ENCODE measurements at places on chromosomes 2 and 18.

GRCh38 chr2:155708071-155708470 is 624.5 kb downstream of the NR4A2 start:
- no peak for DNase-seq

DNA sequence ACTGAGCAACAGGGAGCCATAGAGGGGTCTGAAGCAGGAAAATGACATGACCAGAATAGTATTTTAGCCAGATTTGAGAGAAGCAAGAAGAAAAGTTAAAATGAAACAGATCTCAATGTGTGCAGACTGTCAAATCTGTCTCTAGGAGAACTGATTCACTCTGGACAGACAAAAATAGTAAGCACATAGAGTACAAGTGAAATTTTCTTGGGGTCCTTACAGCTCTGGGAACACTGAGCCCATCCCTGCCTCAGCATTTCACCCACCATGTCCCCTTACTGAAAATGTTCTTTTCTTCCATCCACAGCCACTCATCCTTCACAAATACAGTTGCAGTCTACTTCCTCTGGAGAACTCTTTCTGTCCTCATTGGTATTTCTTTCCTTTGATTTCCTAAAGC is 359.2 kb downstream of the MTX2 start:
- no peak for DNase-seq

GRCh38 chr18:55120896-55121295 is 161.6 kb upstream of the CCDC68 start:
- DNase-seq = no peak

DNA sequence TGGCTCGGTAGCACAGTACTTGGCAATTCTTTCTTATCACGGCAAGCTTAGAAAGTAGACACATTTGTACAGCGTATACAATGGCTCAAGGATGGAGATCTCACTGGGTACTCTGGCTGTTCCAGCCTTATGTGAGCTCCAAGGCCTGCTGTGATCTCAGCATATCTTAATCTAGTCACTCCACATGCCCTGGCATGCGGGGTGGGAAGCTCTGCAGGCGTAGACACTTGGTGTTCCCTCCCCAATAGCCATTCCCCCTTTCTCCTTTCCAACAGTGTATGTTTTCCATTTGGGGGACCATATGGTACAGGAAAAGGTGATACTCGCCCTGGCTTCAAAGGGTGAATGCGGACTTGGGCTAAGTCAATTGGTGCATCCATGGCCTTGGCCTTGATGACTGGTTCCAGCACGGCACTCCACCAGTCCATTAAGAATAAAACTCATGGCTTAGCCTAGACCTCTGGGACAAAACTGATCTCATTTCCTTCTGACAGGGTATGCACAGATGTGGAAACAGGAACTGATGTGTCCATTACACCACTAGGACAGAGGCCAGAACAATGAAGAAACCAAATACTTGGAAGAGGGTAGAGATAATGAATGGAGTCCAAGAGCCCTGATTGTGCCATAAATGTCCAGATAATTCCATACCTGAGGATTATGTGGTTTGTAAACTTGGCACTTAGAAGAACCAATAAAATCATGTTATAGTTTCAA is 28.4 kb downstream of the TGIF1 start:
- no peak for DNase-seq

- DNase-seq = no peak
Measured at GRCh38 chr2:217484046-217484445, 518.7 kb downstream of the TNS1 start.

DNA sequence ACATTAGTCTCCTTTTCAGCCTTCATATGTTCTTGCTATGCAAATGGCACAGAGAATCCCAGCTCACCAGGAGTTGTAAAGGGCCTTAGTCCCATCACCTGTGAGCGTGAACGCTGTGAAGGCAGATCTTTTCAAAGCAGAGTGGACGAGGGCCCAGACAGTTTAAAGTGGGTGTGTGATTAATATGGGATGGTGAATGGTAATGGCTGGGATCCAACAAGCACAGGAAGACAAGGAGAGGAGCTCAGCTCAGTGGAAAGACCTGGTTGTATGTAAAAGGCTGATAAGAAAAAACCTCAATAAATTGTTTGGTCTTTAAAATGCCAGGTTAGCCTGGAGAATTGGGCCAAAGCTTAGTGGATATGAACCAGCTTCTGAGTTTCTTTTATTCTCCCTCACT is 326.2 kb downstream of the NYAP2 start:
- DNase-seq = no peak

DNA sequence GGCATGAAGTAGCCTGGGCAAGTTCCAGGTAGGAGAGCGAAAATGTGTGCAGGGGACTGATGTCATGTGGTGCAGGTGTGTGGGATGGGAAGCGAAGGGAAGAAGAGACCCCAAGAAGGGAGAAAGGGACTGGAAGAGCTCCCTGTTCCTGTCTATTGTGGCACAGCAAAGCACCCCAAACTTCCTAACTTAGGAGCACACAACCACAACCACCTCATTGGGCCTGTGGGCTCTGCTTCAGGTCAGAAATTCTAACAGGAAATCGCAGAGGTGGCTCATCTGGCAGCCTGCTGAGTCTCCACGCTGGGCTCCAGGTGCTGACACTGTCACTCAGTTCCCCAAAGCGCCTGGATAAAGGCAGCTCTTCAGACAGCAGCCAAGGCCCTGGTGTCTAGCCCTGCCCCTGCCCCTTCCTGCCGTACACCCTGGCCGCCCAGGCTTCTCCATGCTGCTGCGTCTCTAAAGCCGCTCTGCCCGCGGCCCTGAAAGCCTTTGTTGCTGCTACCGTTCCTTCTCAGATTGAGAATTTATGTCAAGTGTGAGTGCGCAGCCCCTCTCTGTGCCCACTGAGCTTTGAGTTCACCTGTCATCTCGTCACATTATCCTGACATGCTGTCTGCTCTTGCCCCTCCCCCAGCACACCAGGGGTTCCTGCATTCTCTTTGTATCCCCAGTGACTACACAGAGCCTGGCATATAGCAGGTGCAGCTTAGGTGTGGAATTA is 140.2 kb upstream of the BCL2L11 start:
- DNase-seq = no peak

GRCh38 chr2:238498691-238499295 is 72.1 kb downstream of the ASB1 start:
- DNase-seq = no peak

DNA sequence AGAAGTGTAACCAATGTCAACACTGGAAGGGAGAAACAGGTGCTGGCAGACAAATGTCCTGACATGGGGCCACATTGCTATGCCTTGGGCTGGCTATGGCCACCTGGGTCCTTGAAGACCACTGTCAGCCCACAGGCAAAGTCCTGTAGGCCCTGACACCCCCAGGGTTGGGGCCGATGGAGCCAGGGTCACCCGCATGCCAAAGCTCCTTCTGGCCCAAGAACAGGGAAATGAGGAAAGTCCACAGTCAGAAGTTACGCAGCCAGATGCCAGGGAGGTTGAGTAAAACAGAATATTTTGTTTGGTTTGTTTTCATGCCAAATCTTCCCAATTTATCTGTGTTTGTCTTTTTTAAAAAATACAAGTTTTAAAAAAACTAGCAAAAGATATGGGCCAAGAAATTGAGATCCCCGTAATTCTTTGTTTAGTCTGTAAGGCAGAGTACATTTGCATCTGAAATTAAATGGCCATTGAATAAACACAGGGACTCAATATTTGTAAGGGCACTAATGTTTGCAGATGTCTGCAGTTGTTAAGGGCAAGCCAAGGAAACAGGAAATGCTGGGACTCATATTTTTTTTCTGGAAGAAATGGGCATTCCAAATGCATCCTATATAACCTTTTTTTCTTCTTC is 186.4 kb downstream of the FAM210A start:
- DNase-seq = no peak
